Kidney epithelial cell (primary cell): ENCODE measurements at places on chromosomes 11 and 22. TPM values are rescaled to one million over a fixed set of nuclear protein-coding genes. Genes with fewer than 3 reads are reported as not detected.

Gene APOL3
- total RNA-seq: 4.4 and 19.2 TPM in 2 replicates

Gene SPI1
- total RNA-seq: 0.14 TPM in 1 of 2 replicates, not detected in the other

Gene C11orf21
- total RNA-seq: not detected in 2 replicates

Gene ZBED5
- 29.0 and 31.0 TPM in 2 replicates for total RNA-seq

Gene TMPRSS13
- total RNA-seq: 1.6 TPM in 1 of 2 replicates, not detected in the other

Gene PKP3
- total RNA-seq: 23.9 and 24.9 TPM in 2 replicates

Gene PATE1
- total RNA-seq: not detected in 2 replicates

Gene OR10A2
- total RNA-seq: not detected in 2 replicates

Gene GANAB
- 271 and 300 TPM in 2 replicates for total RNA-seq

Gene JAM3
- 24.6 and 28.0 TPM in 2 replicates for total RNA-seq

Gene CLTCL1
- 25.9 and 28.2 TPM in 2 replicates for total RNA-seq

Gene OR51B5
- total RNA-seq: not detected in 2 replicates

Gene EHF
- total RNA-seq: 45.8 and 47.3 TPM in 2 replicates

Gene TCN2
- total RNA-seq: 6.5 and 6.7 TPM in 2 replicates

Gene OTOG
- not detected in 2 replicates for total RNA-seq

Gene SLC36A4
- 9.9 and 18.8 TPM in 2 replicates for total RNA-seq

Gene LINC01488
- total RNA-seq: not detected in 2 replicates

Gene GTF2H1
- total RNA-seq: 57.2 and 58.5 TPM in 2 replicates

Gene TMA7B
- not detected in 2 replicates for total RNA-seq

Gene OR2AT4
- not detected in 2 replicates for total RNA-seq

Gene SPDYC
- total RNA-seq: not detected in 2 replicates

Gene CRACR2B
- 18.3 and 19.7 TPM in 2 replicates for total RNA-seq

Gene APOL5
- total RNA-seq: not detected in 2 replicates

Gene MAJIN
- total RNA-seq: 0.17 and 0.68 TPM in 2 replicates

Gene OR5P2
- total RNA-seq: not detected in 2 replicates

Gene YAP1
- 94.4 and 120 TPM in 2 replicates for total RNA-seq

Gene PEX26
- total RNA-seq: 32.4 and 34.4 TPM in 2 replicates

Gene KLHDC7B
- total RNA-seq: 16.3 and 20.1 TPM in 2 replicates

Gene TCN1
- 2.0 TPM in 1 of 2 replicates, not detected in the other for total RNA-seq

Gene OR51I1
- not detected in 2 replicates for total RNA-seq

Gene TEX12
- total RNA-seq: not detected in 2 replicates

Gene MMP13
- total RNA-seq: 0.13 TPM in 1 of 2 replicates, not detected in the other

Gene EMID1
- 2.2 and 6.0 TPM in 2 replicates for total RNA-seq

Gene CRYBB3
- total RNA-seq: 0.82 TPM in 1 of 2 replicates, not detected in the other

Gene GPR83
- total RNA-seq: 0.07 TPM in 1 of 2 replicates, not detected in the other

Gene PTPRCAP
- total RNA-seq: 2.5 and 3.0 TPM in 2 replicates

Gene PICALM
- 291 and 294 TPM in 2 replicates for total RNA-seq

Gene PATE2
- 0.27 TPM in 1 of 2 replicates, not detected in the other for total RNA-seq

Gene DAGLA
- total RNA-seq: 4.6 and 4.7 TPM in 2 replicates

Gene STX5
- 30.2 and 34.3 TPM in 2 replicates for total RNA-seq

Gene SCN3B
- 2.1 and 2.4 TPM in 2 replicates for total RNA-seq

Gene MUC15
- total RNA-seq: 0.07 TPM in 1 of 2 replicates, not detected in the other

Gene DEPDC7
- 0.55 and 0.63 TPM in 2 replicates for total RNA-seq

Gene MS4A1
- total RNA-seq: not detected in 2 replicates

Gene HTR3A
- 0.25 and 0.27 TPM in 2 replicates for total RNA-seq

Gene TRIM48
- not detected in 2 replicates for total RNA-seq

Gene CHRDL2
- total RNA-seq: not detected in 2 replicates

Gene PRRG4
- total RNA-seq: 3.0 and 3.7 TPM in 2 replicates

Gene MOB2
- total RNA-seq: 18.1 and 32.0 TPM in 2 replicates

Gene UPK2
- total RNA-seq: 0.25 TPM in 1 of 2 replicates, not detected in the other

Gene OR5I1
- not detected in 2 replicates for total RNA-seq

Gene SOX6
- total RNA-seq: 2.7 and 4.1 TPM in 2 replicates

Gene HARBI1
- total RNA-seq: 5.8 and 8.0 TPM in 2 replicates

Gene OR52A1
- not detected in 2 replicates for total RNA-seq
